ENCODE measurements at places on chromosomes 12 and 14. TPM values are rescaled to one million over a fixed set of nuclear protein-coding genes. Genes with fewer than 3 reads are reported as not detected.

The TMEM119 gene
- total RNA-seq: 31.1 TPM

The WSCD2 gene
- 33.0 TPM for total RNA-seq

- no peak for DNase-seq
Measured at GRCh38 chr14:23409966-23410635, 2.0 kb upstream of the MYH6 start.

- peak; percentile 71 for DNase-seq
Measured at GRCh38 chr14:103130965-103131364, 7.7 kb downstream of the TNFAIP2 start.

GRCh38 chr14:98889836-98890185, 382.2 kb downstream of the BCL11B start:
- DNase-seq: no peak

DNA sequence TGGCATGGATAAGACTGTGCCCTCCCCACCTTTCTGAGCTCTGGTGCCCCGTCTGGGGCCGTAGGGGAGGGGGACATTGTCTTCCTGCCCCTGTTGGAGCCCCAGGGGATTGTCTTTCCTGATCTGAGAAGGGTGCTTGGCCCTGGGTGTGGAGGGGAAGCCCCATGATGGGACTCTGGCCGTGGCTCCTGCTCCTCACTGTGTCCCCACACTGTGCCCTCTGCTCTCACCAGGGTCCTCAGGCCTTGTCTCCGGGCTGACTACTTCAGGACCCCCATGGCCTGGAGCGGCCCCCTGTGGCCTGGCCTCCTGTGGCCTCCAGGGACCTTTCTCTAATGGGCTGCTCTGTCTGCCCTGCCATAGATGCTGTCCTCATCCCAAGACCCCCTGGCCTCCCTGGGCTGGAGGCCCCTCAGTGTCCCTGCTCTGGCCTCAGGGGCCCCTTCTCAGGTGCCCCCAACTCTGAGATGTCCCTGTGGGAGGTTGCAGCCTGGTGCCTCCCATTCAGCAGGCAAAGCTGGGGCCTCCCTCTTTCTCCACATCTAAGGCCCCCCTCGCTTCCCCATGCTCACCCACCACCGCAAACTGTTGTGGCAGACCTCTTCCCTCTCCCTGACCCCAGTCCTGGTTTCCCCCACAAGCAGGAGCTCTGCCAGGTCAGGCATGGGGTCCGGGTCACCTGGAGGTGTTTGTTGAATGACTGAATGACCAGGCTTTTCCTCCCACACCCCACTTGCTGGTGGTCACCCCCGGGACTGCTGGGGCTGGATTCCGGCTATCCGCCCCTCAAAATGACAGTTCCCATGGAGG, 4.0 kb downstream of the KIF26A start:
- peak; percentile 45 for DNase-seq
